AG20443 (cell line): ENCODE measurements at places on chromosomes 2 and 18.

GRCh38 chr2:162301151-162301804 lies 17.2 kb downstream of the IFIH1 start:
- DNase-seq, result peak; percentile 43

GRCh38 chr2:173990245-173990644 lies 25.1 kb upstream of the SP3 start:
- DNase-seq, result no peak

- DNase-seq, result no peak
Measured at GRCh38 chr2:215780907-215781685, 232.3 kb downstream of the MREG start.

GRCh38 chr2:221624475-221624874 lies 52.4 kb upstream of the EPHA4 start:
- DNase-seq, result no peak

DNA sequence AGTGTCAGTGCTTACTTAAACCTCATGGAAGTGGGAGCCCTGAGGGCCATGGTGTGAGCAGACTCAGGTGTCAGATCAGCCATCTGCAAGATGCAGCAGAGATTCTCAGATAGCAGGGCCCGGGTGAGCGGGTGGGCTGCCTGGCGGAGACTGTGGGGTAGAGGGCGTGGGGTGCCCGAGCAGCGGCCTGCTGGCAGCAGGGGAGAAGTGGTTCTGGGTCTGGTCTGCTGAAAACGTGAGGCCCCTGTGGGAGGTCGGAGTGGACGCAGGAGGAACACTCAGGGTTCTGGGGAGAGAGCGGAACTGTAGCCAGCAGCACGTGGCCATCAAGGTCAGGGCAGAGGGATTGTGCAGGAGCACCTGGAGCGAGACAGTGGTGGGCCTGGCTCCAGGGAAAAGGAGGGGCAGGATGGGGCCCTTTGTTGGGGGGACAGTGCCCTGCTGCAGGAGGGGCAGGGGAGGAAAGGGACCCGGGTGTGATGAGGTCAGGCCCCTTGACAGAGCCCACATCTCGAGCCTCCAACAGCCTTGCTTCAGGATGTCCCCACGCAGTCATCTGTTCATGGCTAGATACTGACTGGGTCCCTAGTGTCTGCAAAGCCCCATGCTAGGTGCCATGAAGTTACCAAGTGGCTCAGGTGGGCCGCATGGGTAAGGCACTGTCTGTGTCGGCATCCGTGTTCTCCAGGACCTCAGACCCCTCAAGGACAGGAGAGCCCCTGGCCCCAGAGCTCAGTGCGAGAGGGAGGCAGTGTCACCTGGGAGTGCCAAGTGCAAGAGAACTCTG lies 2.7 kb upstream of the ESPNL start:
- DNase-seq, result peak; percentile 9

DNA sequence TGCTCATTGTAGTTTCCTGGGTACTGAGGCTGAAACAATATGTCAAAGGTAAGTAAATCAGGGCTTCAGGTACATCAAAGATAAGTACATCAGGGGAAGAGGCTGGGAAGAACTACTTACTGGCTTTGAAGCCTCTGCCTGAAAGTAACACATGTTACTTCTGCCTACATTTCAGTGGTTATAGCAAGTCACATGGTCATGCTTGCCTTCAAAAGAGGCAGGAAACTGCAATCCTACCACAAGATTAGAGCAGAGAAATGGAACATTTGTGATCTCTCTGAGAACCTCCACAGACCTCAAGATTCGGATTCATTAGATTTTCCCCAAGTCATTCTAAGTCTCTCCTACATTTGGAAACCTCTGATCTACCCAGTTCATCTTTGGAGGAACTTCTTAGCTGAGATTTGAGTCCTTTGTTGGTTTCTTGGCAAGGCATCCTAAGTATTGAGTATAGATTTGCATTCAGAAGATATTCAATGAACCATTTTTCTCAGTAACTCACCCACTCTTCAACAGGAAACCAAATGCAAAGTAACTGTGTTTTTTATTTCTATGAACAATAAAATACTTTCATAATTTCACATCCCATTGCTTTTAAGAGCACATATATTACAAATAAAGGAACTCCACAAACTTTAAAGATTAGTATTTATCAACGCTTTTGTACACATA lies 48.5 kb upstream of the CCDC195 start:
- DNase-seq, result no peak

GRCh38 chr2:159266554-159266953 lies 19.9 kb downstream of the WDSUB1 start:
- no peak for DNase-seq

DNA sequence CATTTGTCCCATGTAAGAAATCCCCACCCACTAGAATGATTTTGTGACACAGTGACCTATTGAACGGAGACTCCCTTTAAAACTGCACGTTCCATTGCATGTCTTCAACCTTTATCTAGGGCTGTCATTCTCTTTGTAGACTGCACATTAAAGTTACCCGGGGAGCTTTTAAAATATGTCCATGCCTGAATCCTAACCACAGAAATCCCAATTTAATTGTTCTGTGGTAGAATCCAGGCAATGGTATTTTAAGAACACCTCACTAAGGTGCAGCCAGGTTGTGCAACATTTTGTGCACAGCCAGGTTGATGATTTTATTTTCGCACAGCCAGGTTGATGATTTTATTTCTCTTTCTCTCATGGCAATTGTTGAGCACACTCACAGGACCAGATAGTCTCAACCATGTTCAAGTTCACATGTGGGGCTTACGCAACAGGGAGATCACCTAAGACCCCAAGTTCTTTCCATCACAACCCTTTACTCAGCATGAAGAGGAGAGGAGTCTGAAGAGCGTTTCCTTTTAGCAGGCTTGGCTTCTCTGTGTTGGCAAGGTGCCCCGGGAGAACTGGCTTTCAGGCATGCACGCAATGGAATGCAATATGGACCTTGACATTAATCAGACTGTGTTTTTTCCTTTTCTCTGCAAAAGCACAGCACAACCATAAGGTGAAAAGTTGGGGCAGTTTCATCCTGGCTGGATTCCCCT lies 467.3 kb upstream of the ETAA1 start:
- DNase-seq, result peak; percentile 75

- DNase-seq, result no peak
Measured at GRCh38 chr2:19815746-19816145, 86.0 kb downstream of the TTC32 start.

DNA sequence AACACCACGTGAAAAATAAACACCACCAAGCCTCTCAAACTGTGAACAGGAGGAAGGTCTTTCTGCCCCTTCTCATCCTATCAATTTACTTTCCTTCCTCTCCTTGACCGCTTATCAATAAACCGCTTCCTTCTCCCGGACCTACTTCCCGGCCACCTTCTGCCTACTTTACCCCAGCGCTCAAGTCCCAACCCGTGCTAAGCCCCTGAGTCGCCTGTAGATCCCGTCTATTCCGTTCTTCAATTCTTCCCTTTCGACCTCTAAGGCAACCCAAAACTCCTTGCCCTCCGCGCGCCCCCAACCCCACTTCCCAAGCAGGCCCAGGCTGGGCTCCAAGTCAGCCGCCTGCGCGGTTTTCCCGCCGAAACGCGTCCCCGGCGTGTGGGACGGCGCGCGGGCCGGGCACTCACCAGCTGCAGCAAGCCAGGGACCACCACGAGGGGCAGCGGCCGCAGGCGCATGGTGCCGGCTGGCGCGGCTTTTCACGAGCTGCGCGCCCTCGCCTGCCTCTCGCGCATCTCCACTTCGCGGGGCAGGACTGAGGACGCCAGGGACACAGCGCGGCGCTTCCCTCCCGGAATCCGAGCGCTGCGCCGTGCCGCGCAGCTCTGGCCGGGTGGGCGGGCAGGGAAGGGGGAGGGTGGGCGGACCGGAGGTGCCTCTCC lies at the start of gene NXPH2:
NXPH2 (minus strand) TSS at position 610 of the 665 bp plus-strand sequence; CDS start at position 461, 149 bp downstream.
- peak; percentile 17 for DNase-seq

DNA sequence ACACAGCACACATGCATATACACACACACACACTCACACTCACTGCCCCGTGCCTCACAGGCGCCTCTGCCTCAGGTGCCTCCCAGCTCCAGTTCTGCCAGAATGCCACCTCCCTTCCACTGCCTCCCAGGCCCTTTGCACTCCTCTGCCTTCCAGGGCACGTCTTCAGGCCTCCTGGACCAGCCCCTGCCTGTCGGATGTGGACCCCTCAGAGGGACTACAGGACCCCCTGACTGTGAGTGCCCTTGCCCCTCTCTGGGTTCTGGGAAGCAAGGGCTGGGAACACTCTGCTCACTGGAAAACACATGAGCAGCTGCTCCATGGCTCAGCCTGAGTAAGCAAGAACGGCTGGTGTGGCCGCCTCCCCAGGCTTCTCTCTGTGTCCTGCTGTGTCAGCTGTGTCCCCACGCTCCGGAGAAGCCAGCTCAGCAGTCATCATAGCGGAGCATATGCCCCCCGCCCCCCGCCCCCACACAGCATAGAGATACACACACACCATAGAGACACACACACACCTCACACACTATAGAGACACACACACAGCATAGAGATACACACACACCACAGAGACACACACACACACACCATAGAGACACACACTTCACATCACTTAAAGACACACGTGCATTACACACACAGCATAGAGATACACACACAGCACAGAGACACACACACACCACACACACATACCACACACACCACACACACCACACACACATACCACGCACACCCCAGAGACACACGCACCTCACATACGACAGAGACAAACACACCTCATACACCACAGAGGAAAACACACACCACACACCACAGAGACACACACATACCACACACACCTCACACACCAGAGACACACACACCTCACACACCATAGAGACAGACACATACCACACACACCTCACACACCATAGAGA lies 271.3 kb downstream of the CYRIA start:
- no peak for DNase-seq

GRCh38 chr2:73992036-73992435 lies 7.3 kb downstream of the TET3 start:
- no peak for DNase-seq

DNA sequence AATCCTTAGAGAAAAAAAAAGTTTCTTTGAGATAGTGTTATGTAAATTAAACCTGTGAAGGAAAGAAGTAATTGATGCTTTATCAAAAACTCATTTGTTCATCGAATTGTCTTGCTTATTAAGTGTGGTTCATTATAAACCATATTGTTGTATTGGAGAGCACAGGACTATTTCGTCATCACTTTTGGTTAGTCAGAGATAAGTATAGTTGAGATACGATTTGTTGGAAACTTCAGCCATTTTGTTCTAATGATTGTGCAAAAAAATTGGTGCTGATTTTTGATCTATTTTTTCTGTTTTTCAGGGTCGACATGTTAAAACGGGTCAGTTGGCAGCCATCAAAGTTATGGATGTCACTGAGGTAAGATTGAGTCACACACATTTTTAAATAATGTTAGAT lies 92.9 kb downstream of the MAP4K4 start:
- no peak for DNase-seq

DNA sequence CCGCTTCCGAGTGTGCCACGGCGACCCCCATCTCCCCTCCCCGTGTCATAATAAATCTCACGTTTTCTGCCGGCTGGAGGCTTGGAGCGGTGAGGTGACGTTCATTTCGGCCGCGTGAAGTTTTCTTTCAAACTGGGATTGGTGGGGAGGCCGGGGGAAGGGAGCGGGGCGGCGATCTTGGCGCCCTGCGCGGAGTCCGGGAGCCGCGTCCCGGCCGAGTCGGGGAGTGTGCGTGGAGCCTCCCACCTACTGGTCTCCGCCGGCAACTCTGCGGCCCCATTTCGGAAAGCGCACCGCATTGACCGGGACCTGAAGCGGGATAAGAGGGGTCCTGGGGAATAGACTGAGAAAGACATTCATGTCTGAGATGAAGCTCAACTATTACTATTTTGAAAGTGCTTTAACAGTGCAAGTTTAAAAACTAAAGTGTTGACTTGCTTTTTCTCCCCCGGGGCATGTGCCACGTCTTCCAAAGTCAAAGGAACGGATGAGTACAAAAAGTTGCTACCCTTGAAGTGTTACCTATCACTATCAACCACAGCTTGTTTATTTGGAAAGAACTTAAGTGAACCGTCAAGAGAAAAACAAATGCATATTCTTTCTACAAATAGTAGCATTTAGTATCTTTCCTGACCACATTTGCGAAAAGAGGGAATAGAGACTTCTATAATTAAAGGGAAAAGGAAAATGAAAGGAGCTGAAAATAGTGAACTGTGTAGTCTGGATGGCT lies 818 bp upstream of the IKZF2 start:
- DNase-seq, result peak; percentile 83

DNA sequence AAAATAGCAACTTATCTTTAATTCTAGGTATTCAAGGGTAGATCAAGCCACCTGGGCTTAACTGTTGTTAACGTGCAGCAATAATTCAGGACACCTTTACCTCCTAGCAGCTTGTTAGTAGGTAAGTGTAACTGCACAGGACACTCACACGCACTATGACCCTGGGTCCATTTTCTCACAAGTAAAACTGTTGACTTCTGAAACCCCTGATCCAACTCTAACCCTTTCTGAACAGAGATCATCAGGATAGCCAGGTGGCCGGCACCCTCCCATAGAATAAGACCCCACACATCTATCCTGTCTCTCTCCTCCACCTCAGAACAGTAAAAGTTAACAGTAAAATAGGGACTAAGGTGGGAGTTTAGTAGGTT lies 610 bp downstream of the SPC25 start:
- no peak for DNase-seq

- DNase-seq, result no peak
Measured at GRCh38 chr2:47079515-47080412, 75.3 kb downstream of the STPG4 start.

DNA sequence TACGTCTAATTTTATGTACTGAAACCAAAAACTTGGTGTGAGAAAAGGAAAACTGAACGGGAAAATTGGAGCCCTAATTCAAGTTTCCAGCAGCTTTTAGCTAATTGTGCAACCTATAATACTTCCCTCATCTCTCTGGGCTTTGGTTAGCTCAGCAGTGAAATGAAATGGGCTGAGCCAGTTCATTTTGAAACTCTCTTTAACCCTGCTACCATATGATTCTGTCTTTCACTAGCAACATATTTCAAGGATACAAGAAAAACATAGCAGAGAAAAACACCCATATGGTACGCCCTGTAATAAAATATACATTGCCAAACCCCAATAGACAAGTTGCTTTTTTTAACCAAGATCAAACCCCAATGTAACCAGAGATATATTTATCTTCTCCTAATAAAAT lies 799 bp downstream of the SYT4 start:
- DNase-seq, result no peak

GRCh38 chr2:86304416-86304815 lies 33.0 kb downstream of the REEP1 start:
- DNase-seq, result no peak

DNA sequence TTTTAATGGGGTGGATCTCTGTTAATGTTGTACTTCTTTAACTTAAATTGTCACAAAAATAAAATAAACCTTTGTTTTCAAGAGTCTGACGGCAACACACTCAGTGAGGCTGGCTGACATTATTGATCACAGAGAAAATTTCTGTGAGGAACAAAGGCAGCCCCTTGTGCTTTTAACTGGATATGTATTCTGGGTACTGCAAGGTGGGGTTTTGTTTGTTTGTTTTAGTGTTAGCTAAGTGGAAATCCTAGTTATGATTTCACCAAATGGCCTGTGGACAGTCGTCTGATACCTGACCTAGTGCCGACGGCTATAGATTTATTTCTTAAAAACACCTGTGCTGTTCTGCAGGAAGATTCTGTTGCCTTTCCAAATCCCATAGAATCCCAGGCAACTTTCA lies 1329.5 kb upstream of the ZEB2 start:
- DNase-seq, result no peak

- peak; percentile 24 for DNase-seq
Measured at GRCh38 chr2:138030459-138030858, 66.2 kb downstream of the HNMT start.
